ENCODE measurements at places on chromosomes 13 and 19.

- DNase-seq = peak; percentile 23
Observed at GRCh38 chr19:48678201-48678600, 5.4 kb upstream of the NTN5 start.

GRCh38 chr13:25688536-25688935 lies 316.8 kb downstream of the ATP8A2 start:
- DNase-seq = no peak

GRCh38 chr19:45069056-45069455 lies 7.2 kb downstream of the ZNF296 start:
- DNase-seq = peak; percentile 90

DNA sequence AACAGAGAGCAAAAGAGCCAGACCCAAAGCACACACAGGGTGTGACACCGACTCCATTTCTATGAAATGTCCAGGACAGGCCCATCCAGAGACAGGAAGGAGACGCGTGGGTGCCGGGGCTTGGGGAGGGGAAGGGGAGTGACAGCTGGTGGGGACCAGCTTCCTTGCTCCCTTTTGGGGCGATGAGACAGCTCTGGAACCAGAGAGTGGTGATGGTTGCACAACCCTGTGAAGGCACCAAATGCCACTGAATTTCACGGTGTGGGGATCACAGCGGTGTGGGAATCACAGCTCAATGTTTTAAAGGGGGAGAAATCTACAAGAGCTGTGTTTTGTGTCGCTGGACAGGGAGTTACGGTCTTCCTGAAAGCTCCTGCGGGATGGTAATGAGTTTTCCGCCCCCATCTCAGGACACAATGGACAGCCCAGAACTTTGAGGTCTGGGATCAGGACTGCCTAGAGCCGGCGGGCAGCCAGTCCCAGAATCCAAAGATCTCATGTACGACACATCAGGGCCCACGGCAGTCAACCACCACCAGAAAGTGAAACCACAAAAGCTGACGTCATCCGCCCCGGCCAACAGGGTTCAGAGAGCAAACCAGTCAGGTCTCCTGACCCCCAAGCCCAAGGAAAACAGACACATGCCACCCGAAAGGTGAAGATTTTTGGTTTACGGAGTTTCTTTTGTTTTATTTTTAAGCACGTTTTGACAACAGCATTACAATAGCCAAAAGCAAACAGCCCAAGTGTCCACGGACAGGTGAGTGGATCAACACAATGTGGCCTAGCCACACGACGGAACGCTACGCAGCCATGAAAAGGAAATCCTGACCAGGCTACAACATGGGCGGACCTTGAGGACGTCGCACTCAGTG lies 7.3 kb downstream of the SGTA start:
- DNase-seq = no peak

GRCh38 chr19:1226227-1226518 lies 11.6 kb downstream of the CBARP start:
- DNase-seq = no peak

DNA sequence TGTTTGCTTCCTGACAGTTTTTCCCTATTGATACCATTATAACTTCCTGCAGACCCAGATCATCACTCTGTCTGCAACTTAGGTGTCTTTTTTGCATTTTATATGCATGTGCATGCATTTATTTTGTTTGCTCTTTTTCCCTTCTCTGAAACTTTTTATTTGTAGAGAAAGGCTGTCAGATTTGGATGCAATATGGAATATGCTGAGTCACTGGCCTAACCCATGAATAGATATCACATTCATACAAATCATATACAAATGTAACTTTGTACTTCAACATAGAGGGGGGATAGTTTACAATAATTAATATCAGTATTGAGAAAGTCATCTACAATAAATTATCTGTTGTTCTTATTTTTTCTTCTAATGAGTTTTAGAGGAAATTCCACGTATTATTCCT lies 1465.0 kb downstream of the EFNB2 start:
- DNase-seq = no peak

GRCh38 chr13:98839856-98840769 lies 87.6 kb upstream of the SLC15A1 start:
- DNase-seq = peak; percentile 71

DNA sequence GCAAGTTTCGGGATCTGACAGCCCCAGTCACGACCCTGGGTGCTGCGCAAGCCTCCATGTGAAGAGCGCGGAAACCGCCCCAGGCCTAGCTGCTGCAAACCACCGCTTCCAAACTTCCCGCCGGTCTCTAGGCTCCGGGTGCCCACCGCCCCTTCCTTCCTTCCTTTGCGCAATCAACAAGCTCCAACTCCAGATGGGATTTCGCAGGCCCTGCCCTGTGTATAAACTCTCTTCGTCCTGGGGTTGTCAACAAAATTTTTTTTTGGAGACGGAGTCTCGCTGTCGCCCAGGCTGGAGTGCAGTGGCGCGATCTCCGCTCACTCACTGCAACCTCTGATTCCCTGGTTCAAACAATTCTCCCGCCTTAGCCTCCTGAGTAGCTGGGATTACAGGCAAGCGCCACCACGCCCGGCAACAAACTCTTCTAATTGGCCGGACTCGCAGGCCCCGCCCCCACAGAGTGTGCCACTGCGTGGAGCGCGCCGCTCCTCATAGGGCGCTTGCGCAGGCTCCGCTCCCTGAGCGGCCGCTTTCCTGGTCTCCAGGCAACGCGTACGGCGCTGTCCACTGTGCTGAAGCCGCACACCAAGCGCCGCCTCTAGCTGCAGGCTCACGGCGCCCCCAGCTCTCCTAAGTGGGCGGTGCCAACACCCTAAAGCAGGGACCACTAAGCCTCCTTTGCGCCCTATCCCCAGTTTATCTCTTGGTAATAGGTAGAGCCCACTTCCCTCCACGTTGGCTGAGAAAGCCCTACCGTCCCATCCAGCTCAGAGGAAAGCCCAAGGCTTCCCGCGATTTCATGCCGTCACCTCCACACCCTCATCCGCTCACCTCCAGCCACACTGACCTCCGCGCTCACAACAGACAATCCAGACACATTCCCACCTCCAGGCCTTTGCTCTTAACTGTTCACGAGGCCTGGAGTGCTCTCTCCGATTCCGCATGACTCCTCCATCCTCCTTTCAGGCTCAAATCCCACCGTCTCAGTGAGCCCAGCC lies 5.5 kb upstream of the QTRT1 start:
- DNase-seq = peak; percentile 98

DNA sequence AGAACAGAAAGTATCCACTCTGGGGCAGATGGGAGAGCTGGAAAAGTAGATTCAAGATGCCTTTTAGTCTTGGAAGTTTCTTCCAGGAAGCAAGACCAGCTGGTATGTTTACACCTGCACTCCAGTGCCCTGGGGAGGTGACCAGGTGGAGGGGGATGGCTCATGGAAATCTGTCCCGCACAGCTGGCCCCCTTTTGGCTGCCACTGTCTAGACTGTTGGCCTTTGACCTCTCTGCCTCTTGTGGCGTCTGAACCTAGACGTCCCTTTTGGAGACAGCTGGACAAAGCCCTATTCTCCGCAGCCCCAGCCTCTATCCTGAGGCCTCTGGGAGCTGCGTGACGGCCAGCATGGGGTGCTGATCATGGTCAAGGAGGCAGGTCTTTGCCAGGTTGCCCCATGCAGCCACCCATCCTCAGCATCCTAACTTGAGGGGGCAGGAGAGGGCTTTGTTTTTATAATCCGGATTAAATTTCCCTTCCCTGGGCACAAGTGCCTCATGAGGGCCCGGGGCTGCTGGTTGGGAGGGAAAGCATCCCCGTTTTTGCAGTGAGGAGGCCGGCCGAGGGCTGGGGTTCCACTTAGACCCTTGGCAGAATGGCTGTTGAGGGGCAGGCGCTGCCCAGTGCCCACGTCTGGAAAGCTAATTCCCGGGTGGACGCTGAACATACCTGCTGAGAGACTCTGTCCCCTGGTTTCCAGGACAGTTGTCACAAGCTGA lies 17.3 kb upstream of the GDF15 start:
- peak; percentile 48 for DNase-seq

DNA sequence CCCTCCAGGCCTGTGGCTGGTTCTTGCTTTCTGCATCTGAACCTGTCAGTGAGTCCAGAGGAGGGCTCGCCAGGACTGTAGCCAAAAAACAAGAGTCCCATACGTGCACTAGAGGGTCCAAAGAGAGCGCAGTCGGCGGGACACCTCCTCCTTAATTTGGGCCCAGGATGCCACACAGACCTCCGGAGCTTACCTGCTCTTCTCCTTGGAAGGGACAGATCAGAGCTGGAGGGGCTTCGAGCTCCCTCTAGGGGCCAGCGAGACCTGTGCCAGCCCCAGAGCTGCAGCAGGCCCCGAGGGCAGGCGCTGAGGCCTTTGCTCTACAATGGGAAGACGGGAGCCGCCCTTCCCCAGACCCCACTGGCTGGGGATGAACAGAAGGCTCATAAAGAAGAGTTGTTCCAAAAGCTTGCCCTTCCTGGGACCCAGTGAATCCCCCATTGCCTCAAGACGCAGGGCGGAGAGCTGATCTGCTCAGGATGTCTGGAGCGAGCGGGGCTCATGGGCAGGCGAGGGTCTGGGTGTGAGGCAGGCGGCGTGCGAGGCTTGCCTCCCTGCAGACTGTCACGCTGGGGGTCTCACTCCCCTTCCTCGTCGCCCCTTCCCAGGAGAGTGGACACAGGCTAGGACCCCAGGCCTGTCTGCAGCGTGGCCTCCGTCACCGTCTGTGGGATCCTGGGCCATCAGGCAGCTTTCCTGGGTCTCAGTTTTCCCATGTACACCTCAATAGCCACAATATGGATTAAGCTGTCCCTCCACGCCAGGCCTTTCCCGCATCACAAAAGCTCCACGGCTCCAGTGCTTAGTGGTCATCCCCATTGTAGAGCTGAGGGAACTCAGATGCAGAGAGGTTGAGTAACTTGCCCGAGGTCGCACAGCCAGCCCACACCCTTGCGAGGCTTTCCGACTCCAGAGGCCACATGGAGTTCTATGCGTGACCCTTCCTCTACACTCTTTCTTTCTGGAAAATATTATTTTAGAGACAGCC lies 46.9 kb upstream of the VSTM2B start:
- peak; percentile 90 for DNase-seq

- DNase-seq = peak; percentile 19
Observed at GRCh38 chr19:18366021-18366435, 19.9 kb upstream of the GDF15 start.

DNA sequence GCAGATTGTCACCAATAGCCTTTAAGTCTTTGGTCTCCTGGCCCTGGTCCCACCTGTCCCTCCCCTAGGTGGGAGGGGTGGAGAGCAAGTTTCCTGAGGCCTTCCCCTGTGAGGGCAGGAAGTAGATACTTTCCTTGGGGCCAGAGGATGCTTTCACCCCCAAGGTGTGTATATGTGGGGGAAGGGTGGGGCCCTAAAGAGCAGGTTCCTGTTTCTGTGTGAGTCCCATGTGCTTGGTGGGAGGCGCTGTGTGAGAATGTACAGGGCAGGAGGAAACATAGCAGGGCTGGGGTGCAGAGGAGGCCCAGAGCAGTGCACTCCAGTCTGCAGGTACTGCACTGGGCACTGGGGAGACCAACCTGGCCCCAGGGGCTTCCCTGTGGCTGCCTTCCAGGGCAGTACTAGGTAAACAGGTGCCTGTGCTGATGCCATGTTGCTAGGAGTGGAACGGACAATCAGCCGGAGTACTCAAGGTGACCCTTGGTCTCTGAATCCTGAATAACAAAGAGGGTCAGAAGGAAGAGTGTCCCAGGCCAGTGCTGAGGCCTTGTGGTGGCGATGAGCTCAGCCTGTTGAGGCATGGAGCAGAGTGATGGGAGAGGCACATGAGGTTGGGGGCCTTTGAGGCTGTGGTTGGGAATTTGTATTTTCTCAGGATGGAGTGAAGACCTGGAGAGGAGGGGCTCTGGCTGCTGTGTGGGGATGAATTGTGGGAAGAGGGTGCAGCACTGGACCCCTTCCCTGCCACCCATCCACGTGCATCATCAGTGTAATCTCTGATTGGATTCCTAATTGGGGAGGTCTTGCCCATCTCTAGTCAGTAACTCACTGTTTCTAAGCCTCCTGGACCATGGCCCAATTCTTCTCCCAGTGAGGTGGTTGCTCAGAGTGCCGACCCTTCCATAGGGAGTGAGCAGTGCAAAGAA lies 5.1 kb downstream of the EGLN2 start:
- peak; percentile 39 for DNase-seq

DNA sequence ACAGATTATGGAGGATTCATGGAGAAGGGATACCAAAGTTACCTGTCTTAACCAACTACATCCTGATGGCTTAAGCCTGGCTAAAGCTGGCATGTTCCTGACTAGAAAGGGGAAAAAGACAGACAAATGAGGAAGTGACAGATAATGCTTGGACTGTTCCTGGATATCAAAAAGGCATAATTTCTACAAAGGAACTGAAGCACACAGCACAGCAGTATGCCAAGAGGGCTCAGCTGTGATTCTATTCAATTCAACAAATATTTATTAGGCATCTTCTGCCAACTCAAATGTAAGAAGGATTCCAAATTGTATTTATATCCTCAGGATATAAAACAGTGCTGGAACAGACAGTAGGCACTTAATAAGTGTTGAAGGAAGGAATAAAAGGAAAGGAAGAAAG lies 59.5 kb downstream of the KLF12 start:
- DNase-seq = no peak

- DNase-seq = no peak
Observed at GRCh38 chr13:71922194-71922593, 55.2 kb upstream of the DACH1 start.

- DNase-seq = peak; percentile 92
Observed at GRCh38 chr13:45393941-45394570, 24.1 kb downstream of the SLC25A30 start.

DNA sequence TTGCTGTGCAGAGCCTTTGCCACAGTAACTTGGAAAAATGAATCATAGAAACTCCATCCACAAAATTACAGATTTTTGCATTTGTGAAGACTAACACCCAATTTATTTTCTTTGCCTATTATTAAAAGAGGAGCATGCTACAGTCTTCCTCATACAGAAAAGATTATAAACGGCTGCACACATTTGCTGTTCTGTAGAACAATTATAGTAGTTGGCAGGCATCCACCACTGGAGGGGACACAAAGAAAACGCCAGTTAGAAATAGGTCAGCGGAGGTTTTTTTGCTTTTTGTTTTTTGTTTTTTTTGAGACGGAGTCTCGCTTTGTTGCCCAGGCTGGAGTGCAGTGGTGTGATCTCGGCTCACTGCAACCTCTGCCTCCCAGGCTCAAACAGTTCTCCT lies 51.6 kb downstream of the SACS start:
- DNase-seq = no peak

DNA sequence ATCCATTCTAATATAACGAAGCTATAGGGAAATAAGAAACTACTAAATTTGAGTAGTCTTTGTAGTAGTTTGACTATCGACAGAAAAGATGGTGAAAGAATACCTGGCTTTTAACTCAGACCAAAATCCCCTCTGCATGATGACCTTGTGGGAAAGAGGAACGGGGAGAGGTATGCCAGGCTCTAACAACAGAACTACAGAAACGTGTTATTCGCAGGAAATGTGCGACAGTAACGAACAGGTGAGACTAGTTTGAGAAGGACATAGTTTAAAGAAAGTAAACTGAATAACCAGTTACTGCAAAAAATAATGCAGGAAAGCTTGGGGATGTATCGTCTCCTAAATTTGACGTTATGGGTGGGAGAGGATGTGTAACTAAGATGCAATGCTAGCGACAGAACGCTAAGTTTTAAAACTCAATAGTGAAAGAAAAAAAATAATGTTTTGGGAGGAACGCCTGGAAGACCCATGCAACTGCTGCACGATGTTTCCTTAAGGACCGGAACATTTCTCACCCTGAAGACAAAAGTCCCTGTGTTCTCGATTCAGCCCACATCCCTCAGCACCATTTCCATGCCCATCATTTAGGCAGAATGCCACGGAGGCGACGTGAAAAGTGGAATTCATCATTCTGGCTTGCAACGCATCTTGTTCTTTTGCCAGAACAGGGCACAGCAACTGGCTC lies 1.6 kb upstream of the RAP2A start:
- no peak for DNase-seq

Measured in H7 (cell line).